ENCODE measurements at places on chromosomes 16 and 17.

- no peak for DNase-seq
Observed at GRCh38 chr17:60439501-60439900, 17.2 kb downstream of the CHCT1 start.

DNA sequence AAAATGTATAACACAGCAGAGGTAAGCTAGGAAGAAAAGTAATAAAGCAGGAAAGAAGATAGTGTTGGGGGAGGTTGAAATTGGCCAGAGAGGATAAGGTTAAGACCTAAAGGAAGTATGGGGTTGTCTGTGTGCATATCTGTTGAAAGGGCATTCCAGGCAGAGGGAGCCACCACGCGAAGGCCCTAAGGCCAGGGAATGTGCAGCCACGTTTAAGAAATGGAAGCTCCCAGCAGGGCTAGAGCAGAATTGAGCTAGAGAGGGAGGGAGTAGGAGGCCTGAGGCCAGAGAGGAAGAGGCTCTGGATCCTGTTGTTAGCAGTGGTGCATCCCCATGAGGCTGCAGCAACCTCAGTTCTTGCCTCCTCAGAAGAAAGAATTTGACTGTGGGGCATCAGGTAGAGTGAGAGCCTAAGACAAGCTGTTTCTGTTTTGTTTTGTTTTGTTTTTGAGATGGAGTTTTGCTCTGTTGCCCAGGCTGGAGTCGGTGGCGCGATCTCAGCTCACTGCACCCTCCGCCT, 59.0 kb upstream of the CACNG5 start:
- DNase-seq: no peak

DNA sequence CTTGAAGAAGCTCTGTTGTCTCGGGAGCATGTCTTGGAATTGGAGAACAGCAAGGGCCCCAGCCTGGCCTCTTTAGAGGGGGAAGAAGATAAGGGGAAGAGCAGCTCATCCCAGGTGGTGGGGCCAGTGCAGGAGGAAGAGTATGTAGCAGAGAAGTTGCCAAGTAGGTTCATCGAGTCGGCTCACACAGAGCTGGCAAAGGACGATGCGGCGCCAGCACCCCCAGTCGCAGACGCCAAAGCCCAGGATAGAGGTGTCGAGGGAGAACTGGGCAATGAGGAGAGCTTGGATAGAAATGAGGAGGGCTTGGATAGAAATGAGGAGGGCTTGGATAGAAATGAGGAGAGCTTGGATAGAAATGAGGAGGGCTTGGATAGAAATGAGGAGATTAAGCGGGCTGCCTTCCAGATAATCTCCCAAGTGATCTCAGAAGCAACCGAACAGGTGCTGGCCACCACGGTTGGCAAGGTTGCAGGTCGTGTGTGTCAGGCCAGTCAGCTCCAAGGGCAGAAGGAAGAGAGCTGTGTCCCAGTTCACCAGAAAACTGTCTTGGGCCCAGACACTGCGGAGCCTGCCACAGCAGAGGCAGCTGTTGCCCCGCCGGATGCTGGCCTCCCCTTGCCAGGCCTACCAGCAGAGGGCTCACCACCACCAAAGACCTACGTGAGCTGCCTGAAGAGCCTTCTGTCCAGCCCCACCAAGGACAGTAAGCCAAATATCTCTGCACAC, 21.2 kb downstream of the AKAP1 start:
- DNase-seq: peak; percentile 48

DNA sequence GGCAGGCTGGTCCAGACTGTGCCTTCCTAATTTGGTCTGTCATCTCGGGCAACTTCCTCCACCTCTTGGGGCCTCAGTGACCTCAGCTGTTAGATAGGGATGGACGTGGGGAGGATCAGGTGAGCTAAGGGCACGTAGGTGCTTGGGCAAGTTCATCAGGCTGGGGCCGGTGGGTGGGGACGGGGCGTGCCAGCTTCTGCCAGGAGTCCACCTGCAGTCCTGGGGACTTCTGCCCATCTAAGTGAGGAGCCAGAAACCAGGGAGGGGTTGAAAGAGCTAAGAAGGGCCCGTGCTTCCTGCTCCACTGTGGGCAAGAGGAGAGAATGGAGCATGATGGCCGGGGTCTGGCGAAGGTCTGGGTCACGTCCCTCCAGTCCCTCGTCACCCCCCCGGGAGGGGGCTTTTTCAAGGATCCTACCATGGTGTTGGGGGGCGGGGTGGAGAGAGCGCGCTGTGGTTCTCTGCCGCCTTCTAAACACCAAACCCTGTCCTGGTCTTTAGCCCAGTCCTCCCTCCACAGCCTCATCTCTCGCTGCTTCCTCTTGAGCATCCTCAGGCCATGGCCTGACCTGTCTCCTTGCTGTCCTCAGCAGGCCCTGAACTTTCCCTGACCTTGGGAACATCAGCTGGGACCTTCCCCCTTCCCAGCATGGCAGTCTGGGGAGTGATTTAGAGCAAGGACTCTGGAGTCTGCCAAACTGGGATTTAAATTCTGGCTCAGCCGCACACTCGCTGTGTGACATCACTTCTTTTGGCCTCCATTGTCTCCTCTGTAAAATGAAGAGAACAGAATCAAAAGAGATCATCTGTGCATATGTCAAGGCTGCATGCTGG, 21.6 kb downstream of the SPNS2 start:
- no peak for DNase-seq

DNA sequence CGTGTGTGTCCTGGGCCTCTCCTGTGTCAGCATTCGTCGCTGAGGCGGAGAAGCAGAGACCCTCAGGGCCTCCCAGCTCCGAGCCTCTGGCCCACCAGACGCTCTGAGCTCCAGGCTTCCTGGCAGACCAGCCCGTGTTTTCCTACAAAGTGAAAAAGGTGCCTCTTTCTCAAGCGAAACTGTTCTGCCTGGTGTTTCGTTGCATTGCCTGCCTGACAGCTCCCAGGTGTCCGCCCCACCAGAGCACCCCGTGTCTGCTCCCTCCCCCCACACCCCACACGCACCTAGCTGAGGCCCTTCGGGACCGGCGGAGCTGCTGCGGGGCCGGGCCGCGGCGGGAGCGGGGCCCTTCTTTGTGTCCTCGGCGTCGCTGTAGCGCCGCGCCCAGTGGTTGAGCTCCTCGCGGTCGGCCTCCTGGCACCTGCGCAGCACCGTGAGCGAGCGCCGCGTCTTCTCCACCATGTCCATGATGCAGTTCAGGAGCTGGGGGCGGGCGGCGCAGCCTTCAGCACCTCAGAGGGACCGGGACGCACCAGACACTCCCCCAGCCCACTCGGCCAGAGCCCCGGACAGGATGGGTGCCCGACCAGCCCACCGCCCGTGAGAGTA, 14.7 kb upstream of the PABPN1L start:
- peak; percentile 85 for DNase-seq

- DNase-seq: no peak
Observed at GRCh38 chr16:80462917-80463316, 77.9 kb upstream of the DYNLRB2 start.

GRCh38 chr17:79026376-79027273, 2.7 kb downstream of the C1QTNF1 start:
- DNase-seq: no peak

DNA sequence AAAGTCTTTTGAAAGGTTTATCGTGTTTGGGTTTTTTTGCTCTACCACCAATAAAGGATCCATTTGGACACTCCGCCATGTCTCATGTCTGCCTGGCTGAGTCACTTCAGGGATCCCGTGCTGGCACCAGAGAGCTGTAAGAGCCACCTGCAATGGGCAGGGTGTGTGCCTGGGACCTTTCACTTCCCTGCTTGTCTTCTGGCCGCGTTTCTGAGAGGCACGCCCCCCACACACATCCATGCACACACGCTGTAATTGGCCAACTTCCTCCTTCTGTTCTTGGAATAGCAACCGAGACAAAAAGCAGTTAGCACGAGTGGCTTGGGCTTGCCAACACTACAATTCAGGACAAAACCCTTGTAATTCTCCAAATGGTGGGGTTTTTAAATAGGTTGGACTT, 9.8 kb upstream of the SOST start:
- no peak for DNase-seq

GRCh38 chr16:1057252-1057932, 15.2 kb upstream of the SSTR5 start:
- no peak for DNase-seq

GRCh38 chr16:11916524-11917285, 949 bp upstream of the GSPT1 start:
- no peak for DNase-seq

- DNase-seq: no peak
Observed at GRCh38 chr17:62696726-62697490, 69.4 kb downstream of the MRC2 start.

GRCh38 chr17:67639555-67639954, 78.2 kb upstream of the NOL11 start:
- no peak for DNase-seq

- DNase-seq: peak; percentile 37
Observed at GRCh38 chr16:31200821-31201568, 1.6 kb downstream of the PYCARD start.

DNA sequence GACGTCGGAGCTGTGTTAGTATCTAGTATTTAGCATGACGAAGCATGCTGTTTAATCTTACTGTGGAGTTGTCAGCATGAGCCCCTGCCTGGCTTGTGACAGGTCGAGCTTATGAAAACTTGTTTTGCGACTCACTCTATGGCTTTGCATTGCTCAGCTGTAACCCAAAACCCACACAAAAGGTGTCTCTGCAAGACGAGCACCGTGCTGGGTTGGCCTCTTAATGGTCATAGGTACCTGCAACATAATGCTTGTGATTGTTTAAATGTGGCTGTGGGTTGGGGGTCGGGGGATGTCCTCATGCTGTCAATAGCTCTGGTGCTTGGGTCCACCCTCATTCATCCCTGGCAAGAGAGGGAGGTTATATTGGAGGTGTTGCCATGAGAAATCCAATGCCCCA, 5.4 kb downstream of the NTN1 start:
- DNase-seq: no peak

DNA sequence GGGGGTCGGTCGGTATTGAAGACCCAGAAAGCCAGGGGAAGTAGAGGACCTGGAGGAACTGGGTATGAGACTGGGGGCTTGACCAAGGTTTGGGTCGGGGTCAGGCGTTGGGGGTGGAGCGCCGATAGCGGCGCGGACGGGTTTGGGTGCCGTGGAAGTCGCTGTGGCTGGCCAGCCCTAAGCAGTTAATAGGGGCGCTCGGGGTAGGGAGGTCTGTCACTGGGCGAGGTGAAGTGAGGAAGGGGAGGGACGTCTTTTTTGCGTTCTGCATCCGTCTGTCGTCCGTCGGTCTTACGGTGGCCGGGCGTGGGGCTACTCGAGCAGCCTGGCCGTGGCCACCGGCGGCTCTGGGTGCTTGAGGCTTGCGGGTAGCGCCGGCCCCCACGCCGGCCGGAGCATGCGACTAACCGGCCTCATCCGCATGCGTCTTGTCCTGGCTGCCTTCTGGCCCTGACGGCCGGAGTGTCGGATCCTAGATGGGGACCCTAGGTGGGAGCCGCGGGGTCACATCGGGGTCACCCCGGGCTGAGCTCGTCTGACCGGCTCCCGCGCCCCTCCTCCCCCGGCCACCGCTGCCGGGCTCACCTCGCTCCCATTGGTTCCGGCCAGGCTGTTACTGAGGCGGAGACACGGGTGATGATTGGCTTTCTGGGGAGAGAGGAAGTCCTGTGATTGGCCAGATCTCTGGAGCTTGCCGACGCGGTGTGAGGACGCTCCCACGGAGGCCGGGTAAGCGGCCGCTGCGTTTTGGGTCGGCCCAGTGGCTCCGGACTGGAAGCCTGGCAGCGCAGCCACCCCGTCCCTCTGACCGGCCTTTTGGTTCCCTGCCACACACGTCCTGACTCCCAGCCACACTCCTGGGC, 10.3 kb upstream of the TMEM88 start:
- peak; percentile 95 for DNase-seq

GRCh38 chr17:32553168-32553567, 66.4 kb downstream of the CDK5R1 start:
- peak; percentile 31 for DNase-seq

DNA sequence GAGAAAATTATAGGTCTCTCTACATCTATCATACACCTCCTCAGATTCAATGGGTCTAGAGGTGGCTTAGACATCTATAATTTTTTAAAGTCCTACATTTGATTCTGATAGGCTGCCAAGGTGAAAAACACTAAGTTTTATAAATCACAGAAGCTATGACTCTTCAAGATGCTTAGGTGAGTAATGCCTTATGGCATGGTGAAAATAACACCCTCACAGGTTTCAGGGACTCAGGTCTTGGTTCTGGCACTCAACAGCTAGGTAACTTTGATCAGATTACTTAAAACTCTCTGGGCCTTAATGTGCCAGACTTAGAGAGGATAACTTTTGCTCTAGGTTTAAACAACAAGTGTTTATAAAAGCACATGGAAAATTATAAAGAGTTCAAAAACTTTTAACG, 2.0 kb upstream of the COX10 start:
- no peak for DNase-seq

GRCh38 chr17:82789051-82789592, 37.3 kb downstream of the TBCD start:
- peak; percentile 47 for DNase-seq

- no peak for DNase-seq
Observed at GRCh38 chr16:75039941-75040340, 41.1 kb downstream of the ZNRF1 start.

- DNase-seq: peak; percentile 94
Observed at GRCh38 chr17:32341857-32342602, at the start of gene C17orf75. C17orf75 (minus strand) TSS chr17:32342173; CDS start chr17:32342139, 34 bp downstream.

GRCh38 chr17:28180449-28180848, 138.0 kb downstream of the NLK start:
- DNase-seq: no peak

DNA sequence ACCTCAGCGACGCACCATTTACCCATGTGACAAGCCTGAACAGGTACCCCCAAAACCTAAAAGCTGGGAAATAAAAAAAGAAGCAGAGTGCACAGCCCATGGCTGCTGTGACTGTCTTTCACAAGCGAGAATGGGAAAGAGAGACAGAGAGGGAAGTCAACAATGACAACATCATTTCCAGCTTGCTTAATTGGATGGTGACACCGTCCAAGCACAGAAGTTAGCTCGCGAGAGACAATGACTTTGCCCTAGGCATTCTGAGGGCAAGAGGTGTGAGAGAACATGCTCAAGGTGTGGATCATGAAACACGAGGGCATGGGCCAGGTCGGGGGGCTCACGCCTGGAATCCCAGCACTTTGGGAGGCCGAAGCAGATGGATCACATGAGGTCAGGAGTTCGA, 19.3 kb upstream of the NSMCE1 start:
- DNase-seq: peak; percentile 50

DNA sequence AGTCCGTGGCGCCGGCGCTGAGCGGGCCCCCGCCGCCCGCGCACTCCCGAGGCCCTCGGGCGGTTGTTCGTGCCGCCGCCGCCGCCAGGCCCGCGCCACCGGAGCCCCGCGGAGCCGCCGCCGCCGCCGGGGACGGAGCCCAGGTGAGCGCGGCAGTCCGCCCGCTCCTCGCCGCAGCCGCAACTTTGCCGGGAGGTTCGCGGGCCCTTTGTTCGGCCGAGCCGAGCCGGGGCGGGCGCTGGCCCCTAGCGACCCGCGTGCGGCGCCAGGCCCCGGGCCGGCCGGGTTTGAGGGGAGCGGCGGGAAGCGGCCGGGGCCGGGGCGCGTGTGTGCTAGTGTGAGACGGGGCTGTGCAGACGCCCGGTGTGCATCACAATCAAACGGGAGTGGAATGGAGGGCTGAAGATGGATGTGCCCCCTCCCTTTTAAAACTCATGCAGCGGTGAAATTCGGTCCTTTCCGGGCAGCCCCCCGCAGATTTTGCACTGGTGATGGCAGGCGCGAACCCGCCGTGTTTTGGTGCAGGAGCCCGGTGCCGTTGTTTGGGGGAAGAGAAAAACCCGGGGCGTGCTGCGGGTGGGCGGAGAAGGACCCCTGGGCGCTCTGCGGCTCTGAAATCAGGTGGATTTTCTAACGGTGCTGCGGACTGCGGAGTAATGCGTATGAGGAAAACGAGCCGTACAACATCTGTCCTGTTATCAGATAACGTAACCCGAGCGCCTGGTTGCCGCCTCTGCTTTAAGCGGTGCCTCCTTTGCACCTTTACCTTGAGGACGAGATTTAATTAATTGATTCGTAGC, 823 bp downstream of the TNRC6C start:
- no peak for DNase-seq

Data from upper lobe of left lung (tissue), 6 donors.